ENCODE measurements at places on chromosomes 5 and 9.

DNA sequence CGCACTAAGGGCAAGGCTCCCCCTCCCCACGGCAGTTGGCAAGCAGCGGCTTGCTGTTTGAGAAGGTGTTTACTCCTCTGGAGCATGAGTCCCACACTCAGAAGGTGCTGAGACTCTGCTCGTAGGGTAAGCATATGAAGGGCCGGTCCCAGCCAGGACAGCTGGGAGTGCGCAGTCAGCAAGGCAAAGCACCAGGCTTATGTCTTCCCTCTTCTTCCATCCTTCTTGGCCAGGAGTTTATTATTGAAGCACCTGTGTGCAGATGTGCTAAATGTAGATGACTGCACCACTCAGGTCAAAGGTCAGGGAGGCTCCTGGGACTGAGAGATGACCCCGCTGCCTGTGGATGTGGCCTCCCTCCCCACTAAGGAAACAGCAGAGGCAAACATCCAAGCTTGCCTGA, 27.0 kb upstream of the CDKN2AIPNL start:
- no peak for DNase-seq

DNA sequence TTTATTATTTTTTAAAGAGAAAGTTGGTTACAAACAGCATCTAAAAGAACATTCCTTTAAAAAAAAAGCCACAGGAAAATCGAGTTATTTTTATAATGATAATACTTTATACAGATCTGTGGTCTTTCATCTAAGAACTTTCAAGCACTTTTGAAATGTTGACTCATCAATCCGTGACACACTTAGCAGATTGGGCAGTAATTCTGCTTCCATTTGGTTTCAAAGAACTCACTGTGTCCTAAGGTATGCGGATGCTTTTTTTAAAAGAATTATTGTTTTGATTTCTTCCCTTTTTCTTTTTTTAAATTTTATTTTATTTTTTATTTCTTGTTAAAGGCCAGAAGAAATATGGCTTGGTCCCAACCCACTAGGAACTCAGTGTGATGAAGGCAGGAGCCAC, 147.8 kb downstream of the AOPEP start:
- DNase-seq: no peak

DNA sequence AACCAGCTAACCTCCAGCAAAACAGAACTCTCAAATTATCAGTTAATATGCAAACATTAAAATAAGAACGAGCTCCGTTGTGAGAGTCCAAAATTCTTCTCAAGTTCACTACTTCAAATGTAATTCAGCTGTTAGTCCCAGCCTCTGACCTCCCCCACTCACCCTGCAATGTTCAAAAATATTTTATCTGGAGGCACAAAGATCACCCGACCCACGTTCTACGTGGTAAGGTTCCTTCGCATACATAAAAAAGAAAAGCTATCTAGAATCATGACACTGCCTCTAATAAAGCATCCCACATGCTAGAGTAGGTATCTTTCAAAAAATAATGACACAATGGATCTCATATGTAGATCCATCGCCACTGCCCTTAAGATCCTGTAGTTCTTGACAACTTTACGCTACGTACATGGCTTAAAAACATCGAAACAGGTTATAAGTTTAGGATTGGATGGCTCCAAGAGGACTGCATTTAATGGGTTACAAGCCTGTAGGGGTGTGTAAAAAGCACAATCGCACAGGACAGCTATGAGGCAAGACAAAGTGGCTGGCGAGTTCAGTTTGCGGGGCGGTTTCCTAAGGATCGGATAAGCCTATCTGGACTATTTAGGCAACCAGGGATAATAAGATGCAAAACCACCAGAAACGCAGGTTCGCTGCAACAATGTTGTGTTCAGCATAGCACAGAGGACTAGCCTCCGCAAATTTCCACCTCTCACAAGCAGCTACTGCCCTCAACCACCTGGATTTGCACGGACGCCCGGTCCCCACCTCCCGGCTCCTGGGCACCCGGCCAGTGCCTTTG, 969 bp downstream of the CLK4 start:
- no peak for DNase-seq

DNA sequence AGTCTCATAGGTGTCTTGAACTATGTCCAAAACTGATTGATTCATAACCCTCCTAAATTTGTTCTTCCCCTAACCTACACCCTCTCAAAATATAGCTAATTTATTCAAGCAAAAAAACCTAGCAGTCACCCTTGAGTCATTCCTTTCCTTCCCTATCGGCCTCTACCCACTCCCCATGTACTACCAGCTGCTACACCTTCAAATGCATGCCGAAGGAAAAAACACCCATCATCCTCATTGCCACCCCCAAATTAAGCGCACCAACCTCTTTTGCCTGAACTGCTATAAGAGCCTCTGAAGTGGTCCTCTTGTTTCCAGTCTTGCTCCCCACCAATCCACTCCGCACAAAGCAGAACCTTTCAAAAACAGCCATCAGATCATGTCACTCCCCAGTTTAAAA, 12.6 kb downstream of the LIFR start:
- DNase-seq: no peak

- no peak for DNase-seq
Measured at GRCh38 chr9:107387409-107387808, 102.2 kb downstream of the KLF4 start.

GRCh38 chr9:19976226-19976625, 187.4 kb upstream of the SLC24A2 start:
- no peak for DNase-seq

- no peak for DNase-seq
Measured at GRCh38 chr5:75058986-75059535, 6.7 kb upstream of the GCNT4 start.

GRCh38 chr5:147567917-147568598, 58.2 kb upstream of the DPYSL3 start:
- no peak for DNase-seq

DNA sequence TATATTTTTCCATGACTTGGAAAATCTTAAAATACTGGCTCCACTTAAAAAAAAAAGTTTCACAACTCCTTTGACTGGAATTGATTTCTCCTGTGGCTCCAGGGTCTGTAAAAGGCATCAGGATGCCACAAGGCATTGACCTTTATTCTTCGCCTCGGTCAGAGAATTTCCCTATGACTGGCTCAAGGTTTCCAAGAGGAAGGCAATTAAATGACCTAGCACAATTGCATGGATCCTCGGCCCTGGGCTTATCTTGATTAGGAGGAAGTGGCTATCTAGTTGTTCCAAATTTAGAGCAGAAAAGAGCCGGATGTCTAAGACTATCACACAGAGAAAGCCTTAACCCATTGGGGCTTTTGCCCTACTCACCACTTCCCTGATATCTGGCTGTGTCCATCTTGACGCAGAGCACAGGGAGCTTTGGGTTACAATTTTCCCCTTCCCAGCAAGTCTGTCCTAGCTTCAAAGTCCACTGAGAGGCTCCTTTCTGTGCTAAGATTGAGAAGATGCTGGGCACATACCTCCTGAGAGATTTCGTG, 56.9 kb upstream of the COL15A1 start:
- DNase-seq: no peak

DNA sequence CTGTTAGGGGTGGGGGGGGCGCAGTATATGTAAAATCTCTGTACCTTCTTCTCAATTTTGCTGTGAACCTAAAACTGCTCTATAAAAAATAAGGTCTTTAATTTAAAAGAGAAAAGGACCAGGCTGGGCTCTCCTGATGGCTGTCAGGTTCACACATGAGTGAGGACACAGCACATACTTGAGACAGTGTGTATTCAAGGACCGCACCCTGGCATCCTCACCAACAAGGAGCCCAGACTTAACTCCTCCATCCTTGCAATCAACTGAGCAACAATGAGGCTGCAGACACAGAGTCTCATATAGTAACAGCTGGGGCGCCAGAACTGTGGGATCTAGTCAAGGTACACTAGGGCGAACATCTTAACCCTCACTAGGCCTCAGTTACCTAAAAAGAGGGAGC, 9.8 kb downstream of the TNIP1 start:
- no peak for DNase-seq

DNA sequence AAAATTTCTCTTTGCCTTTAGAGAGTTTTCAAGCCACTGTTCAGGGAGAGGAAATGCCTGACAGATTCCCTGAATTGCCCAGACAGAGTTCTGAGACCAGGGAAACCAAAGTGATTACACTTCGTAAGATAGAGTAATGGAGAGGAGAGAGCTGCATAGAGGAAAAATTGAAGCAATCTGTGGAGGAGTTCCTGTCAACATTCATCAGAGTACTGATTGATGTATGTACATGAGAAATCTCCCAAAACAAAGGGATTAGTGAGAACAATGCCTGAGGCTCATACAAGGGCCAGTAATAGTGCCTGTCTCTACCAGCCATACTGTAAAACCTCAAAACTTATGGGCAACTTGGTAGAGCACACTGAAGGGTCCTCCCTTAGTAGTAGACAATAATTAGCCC, 79.0 kb upstream of the TRIM32 start:
- DNase-seq: no peak

- no peak for DNase-seq
Measured at GRCh38 chr5:93580063-93580926, 724 bp downstream of the NR2F1-AS1 start.

GRCh38 chr5:36885149-36885548, 8.6 kb downstream of the NIPBL start:
- no peak for DNase-seq

DNA sequence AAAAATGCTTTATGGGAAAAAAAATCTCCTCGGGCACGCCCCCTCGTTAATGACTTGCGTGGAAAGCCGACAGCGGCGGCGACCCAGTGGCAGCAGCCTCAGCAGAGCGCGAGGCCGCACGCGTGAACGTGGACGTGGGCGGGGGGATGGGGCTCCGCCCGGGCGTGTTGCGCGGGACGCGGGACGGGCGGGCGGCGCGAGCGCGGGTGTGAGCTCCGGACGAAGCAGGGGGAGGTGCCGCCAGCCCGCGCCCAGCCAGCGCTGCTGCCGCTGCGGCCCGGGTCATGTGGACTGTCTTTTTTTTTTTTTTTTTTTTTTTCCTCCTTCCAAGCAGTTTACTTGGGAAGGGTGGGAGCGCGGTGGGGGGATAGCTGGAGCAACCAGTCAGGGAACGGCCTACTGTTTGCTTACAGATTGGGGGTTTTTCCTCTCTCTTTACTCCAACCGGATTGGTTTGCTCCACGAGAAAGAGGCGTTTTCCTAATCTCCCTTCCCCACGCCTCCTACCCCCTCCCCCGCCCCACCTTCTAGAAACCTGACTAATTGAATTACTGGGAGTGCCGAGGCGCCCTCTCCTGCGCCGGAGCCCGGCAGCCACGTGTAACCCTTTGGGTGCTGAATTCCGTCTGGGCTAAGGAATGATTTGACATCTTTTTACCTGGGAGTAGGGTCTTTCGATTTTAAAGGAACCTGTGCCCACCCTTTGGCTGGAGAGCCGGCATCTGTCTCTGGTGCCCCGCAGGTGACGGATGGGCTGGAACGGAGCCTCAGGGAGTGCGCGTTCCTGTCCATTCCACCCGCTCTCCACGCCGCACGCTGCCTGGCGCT, 1.7 kb upstream of the EFNA5 start:
- peak; percentile 60 for DNase-seq

GRCh38 chr5:50863534-50864170, 197.2 kb downstream of the PARP8 start:
- no peak for DNase-seq

DNA sequence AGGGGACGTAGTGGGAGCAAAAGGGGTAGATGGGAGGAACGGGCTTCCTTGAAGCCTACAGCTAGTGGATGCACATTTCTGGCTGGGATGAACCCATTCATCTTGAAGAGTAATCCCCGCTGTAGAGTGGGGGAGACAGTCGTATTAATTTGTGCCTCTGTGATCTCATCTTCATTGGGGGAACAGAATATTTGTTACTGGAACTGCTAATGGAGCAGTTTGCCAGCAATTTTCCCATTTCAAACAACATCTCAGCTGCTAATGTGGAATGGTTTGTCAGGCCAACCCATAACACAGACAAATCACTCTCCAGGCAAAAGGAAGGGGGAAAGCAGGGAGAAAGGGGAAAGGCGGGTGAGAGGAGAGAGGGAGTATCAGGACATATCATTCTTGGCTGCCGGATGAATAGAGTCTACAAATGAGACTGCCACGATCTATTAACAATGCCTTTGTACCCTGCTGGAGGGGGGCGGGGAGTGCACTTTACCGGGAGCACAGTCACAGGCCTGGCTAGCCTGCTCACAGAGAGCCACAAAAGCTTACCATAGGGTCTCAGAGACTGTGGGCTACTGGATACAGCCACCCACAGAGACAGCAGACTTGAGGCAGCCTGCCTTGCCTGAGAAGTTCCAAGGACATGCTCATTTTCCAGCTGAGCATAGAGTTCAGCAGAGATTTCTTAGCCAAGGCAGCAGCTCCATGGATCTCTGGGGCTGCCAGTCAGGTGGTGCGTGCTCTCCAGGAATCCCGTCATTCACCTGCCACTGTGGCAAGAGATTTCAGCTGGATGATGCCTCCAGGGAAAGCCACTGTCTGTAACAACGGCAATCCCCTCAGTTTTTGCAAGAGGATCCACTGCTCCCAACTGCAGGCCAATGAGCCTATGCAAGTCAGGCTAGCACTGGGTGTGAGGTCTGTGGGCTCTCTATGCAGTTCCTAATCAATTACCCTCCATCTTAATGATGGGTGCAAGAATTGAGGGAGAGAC, 217.7 kb upstream of the PANK3 start:
- DNase-seq: no peak

GRCh38 chr5:2196416-2196815, 313.7 kb upstream of the IRX4 start:
- DNase-seq: no peak

DNA sequence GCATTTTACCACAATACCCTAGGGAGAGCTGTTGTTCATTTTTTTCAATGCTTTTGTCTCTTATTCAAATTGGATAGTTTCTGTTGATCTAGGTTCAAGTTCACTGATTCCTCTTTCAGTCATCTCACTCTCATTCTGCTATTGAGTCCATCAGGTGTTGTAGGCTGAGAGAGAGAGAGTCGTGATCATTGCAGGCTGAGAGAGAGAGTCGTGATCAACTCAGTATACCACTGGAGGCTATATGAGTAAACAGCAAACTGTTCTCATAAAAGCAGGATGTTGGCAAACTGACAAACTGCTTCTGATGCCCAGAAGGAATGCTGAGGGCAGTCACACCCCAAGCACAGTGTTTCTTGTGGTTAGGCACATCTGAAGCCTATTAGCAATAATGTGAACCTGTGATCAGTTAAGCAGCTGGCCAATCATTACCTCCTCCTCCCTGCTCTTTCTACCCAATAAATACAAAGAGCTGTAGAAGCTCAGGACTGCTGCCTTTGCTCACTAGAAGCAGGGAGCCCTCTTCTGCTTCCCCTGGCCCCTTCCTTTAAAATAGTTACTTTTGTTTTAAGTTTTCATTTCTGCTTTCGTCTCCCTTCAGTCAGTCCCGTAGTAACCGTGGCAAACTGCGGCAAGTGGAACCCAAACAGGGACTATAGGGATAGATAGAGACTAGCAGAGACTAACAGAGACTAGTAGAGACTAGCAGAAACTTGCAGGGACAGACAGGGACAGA, 476.1 kb upstream of the ACO1 start:
- no peak for DNase-seq

DNA sequence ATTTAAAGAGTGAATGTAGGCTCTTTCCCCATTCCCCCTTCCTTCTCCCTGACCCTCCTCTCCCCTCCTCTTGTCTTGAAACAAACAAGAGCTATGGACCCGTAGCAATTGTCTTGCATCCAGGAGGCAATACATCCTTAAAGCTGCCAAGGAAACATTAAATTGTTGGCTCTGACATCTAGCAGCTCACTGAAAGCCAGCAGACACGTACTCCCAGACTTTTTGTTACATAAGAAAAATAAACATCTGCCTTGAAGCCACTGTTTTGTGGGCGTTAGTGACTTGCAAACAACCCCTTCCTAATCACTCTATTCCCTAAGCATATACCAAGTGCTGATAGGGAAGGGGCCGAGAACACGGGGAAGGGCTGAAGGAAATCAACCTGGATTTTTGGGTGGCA, 8.6 kb downstream of the SLC45A2 start:
- no peak for DNase-seq

GRCh38 chr5:181131514-181131913, 545 bp upstream of the OR2V1 start:
- DNase-seq: no peak
